ENCODE measurements at places on chromosomes 1 and 21.

GRCh38 chr1:176531036-176531435 lies 68.1 kb downstream of the PAPPA2 start:
- no peak for DNase-seq

DNA sequence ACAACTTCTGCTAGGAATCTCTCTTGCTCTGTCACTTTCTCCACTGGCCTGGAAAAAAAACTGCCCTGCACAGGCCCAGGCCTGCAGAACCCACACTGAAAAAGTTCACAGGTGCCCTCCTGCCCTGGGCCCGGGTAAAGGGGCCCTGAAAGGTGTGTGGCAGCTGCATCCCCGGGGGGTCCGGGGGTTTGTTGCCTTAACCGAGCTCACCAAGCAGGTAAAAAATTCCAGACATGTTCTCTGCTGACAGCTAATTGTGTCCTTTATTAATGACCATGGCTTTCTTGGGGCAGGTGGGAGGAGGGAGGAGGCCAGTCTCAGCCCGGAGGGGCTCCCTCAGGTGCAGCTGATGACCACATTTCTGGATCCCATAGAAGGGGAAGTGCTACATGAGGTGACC lies 122.9 kb downstream of the LACTBL1 start:
- no peak for DNase-seq

DNA sequence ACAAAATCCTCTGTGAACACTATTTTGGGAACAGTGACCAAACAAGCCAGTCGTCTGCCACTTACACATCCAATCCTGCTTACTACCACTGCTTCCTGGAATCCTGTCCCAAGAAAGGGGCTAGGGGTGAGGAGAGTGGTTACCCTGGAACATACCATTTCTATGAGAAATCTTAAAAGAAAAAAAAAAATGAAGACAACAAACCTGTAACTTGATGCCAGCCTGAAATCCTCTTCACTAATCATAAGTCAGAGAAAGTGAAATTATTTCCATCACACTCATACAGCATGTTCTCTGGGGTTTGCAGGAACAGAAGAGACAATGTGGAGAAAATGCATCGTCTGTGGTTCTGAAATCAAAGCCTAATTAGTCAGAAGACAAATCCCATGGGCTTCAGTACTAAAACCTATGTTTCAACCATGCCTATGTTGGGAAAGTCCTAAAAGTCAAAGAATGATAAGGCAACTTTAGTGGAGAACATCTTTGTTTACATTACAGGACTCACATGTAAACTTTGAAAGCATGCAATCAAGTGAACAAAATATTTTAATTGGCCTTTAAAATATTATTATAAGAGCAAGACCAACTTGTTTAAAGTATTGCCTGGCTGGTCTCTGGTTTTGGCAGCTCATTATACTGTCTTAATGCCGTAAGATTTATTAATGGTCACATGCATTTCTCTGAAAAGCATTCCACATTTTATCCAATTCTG lies 220.7 kb downstream of the LTN1 start:
- DNase-seq: no peak

DNA sequence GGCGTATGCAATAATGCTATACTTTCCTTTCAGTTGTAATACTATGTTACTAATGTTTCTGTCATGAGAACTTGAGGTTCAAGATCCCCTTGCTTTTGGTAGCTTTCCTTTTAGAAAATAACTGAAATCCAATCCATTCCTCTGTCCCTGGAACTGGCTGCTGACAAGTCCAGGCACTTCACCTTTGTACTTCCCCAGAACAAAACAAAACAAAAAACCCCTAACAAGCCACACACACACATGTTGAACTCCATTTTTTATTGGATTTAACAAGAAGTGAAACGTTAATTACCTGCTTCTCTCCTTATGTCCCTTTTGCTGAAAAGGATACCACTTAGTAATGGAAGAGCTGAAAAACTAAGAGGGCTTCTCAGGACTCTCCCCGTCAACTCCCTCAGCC lies 26.1 kb upstream of the SDC3 start:
- DNase-seq: no peak

- DNase-seq: no peak
Observed at GRCh38 chr1:11062965-11063401, 3.2 kb upstream of the SRM start.

DNA sequence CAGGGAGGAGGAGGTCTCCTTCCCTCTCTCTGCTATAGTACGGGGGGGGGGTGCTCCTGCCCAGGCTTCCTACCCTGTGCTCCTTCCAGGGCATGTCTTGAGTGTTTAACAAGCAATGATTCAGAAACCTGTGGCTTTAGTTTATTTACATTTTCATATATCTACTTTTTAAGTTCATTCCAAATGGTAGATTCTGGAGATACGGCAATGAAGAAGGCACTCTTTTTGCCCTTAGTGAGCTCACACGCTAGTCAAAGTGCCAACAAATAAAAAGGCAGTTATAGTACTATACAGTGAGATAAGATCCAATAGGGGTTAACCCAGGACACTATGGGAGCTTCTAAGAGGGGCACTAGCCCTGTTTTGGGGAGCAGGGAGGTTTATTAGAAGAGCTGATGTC lies 169.3 kb upstream of the CACNA1E start:
- DNase-seq: no peak

Measured in CD4-positive, alpha-beta T cell treated with Interleukin-1 beta for 1 hour (primary cell).